ENCODE measurements at places on chromosomes 13 and 19.

- no peak overlapping the region for H3K4me3 ChIP-seq
- peak overlapping the region; percentile 54 for H3K27ac ChIP-seq
- peaks cover 14% of the 10 kb centered on the region for H3K4me1 ChIP-seq
- H3K27me3 ChIP-seq: no peaks in the 10 kb centered on the region
- no peak for DNase-seq
Measured at GRCh38 chr19:8462571-8462970, 17.8 kb downstream of the HNRNPM start.

DNA sequence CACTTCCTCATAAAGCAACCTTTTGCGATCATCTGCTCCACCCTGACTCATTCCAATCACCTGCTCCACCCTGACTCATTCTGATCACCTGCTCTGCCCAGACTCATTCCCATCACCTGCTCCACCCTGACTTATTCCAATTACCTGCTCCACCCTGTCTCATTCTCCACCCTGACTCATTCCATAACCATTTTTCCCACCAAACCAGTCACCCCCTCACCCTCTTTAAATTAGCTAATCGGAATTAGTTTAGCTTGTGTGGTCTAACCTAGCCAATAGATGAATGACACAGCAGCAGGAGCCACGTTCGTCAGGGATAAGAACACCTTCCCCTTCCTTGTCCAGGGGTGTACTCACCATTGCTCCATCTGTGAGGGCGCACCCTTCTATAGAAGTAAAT, 134.0 kb downstream of the COG6 start:
- H3K27ac ChIP-seq: no peak overlapping the region
- H3K27me3 ChIP-seq: no peaks in the 10 kb centered on the region
- H3K4me1 ChIP-seq: no peaks in the 10 kb centered on the region
- DNase-seq: no peak
- H3K4me3 ChIP-seq: no peak overlapping the region
- peaks cover 7% of the 10 kb centered on the region for H3K36me3 ChIP-seq

DNA sequence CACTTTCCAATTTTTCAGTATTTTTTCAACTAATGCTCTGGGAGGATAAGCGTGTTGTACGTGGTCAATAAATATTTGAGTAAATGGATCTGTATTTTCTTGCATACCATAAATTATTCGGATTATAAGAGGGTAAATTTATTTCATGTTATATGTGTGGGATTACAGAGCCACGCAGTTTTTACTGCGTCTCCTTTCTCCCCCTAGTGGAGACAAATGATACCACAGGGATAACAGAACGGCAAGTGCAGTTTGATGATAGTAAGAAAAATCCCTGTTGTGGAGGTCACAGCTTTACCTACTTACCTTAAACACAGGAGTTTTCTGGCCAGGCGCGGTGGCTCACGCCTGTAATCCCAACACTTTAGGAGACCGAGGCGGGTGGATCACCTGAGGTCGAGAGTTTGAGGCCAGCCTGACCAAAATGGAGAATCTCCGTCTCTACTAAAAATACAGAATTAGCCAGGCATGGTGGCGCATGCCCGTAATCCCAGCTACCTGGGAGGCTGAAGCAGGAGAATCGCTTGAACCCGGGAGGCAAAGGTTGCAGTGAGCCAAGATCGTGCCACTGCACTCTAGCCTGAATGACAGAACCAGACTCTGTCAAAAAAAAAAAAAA, 16.8 kb downstream of the MBD3L2B start:
- DNase-seq: no peak
- no peak overlapping the region for H3K4me3 ChIP-seq
- H3K27ac ChIP-seq: no peak overlapping the region
- H3K27me3 ChIP-seq: no peaks in the 10 kb centered on the region
- no peaks in the 10 kb centered on the region for H3K36me3 ChIP-seq

- H3K27me3 ChIP-seq: peaks cover 6% of the 10 kb centered on the region
- DNase-seq: no peak
- no peak overlapping the region for H3K4me3 ChIP-seq
- no peak overlapping the region for H3K27ac ChIP-seq
Measured at GRCh38 chr13:95841894-95842293, 165.0 kb downstream of the DNAJC3 start.

- H3K27ac ChIP-seq: no peak overlapping the region
- peaks cover 6% of the 10 kb centered on the region for H3K36me3 ChIP-seq
- H3K4me1 ChIP-seq: peaks cover 14% of the 10 kb centered on the region
- H3K27me3 ChIP-seq: no peaks in the 10 kb centered on the region
- DNase-seq: no peak
Measured at GRCh38 chr13:40175639-40176038, 490.8 kb downstream of the FOXO1 start.

DNA sequence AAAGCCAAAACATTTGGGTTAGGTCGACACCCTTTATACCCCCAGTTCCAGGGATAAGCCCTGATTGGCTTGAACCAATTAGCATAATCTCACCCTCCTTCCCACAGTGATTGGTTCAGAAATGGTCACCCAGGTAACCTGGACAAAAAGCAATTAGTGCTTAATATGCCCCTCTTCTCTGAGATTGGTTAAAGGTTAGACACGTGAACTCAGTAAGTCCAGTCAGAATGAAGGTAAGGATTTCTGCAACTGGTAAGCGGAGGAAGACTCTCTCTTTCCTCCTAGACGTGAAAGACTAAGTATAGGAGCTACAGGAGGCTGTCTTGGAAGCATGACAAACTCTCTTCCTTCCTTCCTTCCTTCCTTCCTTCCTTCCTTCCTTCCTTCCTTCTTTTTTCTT, 1.3 kb upstream of the PNMA8C start:
- no peak for DNase-seq
- H3K27ac ChIP-seq: no peak overlapping the region
- no peak overlapping the region for H3K4me3 ChIP-seq
- peaks cover 27% of the 10 kb centered on the region for H3K4me1 ChIP-seq
- H3K27me3 ChIP-seq: peaks cover 73% of the 10 kb centered on the region

- no peaks in the 10 kb centered on the region for H3K36me3 ChIP-seq
- no peak overlapping the region for H3K27ac ChIP-seq
- DNase-seq: no peak
- H3K27me3 ChIP-seq: no peaks in the 10 kb centered on the region
- no peaks in the 10 kb centered on the region for H3K4me1 ChIP-seq
- no peak overlapping the region for H3K4me3 ChIP-seq
Measured at GRCh38 chr19:31444931-31445330, 95.7 kb upstream of the TSHZ3 start.

DNA sequence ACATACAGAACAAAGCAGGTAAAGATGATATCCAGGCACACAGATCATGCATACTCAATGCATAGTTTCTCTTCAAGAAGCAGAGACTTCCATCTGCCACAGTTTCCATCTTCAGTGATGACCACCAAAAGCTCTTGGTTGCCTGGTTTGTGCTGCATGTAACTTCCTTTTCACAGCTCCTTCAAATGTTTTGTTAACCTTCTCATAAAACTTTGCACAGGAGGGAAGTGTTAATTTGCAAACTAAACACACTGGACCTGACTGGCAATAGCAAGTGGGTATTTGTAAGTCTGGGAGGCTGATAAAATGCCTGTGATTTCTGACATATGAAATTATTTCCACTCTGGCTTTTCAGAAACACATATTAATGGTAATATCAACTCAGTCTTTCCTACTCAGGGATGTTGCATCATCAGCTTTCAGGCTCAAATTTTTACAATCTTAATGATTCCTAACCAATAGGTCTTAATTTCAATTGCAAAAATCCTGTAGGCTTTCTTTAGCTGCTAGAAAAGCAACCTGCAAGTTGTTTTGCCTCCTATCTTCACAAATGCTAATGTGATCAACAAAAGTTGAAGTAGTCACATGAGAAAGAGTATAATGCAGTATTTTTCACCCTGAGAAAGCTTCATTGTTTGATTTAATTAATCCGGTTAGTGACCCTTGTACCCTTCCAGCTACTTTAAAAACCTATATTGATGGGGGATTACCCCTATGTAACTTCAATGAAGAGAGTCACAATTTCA, 575.6 kb downstream of the DIAPH3 start:
- no peaks in the 10 kb centered on the region for H3K36me3 ChIP-seq
- H3K4me3 ChIP-seq: no peak overlapping the region
- DNase-seq: no peak
- no peaks in the 10 kb centered on the region for H3K4me1 ChIP-seq
- no peak overlapping the region for H3K27ac ChIP-seq

DNA sequence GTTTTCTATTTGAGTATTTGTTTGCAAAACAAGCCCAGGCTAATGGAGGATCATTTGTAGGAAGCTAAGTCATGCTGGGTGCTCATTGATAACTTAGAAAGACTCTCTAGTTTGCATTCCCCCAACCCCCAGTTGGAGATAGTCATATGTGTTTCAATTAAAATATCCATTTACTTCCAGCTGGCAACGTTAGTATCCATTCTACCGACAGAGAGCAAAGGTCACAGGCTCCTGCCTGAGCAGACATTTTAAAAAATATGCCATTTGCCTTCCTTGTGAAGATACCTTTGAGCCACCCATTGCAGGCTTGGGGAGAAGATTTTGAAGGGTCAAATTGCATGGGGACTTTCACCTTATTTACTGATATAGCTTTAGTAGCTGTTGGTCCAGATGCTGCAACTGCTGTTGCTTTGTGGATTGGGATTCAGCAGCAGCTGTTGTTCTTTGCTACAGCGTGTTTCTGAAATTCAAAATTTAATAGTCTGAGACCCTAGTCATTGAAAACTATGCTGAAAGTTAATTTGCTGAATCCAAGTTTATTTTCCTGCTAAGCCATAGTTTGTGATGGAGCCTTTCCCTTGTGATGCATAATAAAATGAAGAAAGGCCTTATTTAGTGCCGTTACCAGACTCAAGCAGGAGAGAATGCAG, 335.1 kb downstream of the GPC6 start:
- no peaks in the 10 kb centered on the region for H3K27me3 ChIP-seq
- no peak for DNase-seq
- no peak overlapping the region for H3K27ac ChIP-seq
- H3K4me3 ChIP-seq: no peak overlapping the region
- H3K36me3 ChIP-seq: no peaks in the 10 kb centered on the region

GRCh38 chr13:59677966-59678814, 485.5 kb downstream of the DIAPH3 start:
- peaks cover under 1% of the 10 kb centered on the region for H3K4me1 ChIP-seq
- no peak overlapping the region for H3K4me3 ChIP-seq
- H3K27ac ChIP-seq: no peak overlapping the region
- no peak for DNase-seq

DNA sequence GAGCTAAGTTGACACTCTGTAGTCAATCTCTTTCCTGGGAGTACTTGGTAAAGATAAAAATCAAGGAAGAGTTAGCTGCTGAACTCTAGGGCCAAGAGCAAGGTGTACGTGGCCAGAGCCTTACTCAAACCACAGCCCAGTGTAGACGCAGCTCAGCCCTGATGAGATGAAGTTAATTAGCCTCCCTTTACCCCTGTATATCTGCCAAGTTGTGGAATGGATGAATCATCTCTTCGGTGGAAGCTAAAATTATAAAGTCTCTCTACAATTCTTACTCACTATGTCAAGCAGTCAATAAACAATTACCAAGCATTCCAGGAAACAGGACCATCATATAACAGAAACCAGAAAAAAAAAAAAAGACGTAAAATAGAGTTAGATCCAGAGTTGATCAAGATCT, 146.9 kb upstream of the UFM1 start:
- no peaks in the 10 kb centered on the region for H3K4me1 ChIP-seq
- H3K27ac ChIP-seq: no peak overlapping the region
- no peaks in the 10 kb centered on the region for H3K27me3 ChIP-seq
- DNase-seq: no peak

DNA sequence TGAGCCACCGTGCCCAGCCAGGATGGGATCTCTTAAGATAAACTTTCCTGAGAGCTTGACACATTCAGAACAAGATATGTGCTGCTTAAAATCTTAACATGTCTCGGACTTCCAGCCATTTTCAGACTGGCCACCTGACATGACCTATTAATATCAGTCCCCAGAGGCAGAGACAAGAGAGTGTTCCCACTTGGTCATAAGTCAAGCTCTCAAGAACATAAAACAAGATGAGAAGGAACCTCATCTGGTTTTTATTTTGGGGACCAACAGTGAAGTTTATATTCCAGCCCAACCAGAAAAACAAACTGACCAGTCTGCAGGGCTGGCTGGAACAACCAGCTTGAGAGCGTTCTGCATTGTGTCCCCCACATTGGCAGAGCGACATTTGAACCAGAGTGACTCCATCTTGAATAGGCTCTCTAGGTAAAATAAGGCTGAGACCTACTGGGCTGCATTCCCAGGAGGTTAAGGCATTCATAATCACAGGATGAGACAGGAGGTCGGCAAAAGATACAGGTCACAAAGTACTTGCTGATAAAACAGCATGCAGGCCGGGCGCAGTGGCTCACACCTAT, 21.8 kb upstream of the PLEKHF1 start:
- no peak for DNase-seq
- H3K36me3 ChIP-seq: peaks cover 2% of the 10 kb centered on the region
- peaks cover 16% of the 10 kb centered on the region for H3K4me1 ChIP-seq
- H3K27ac ChIP-seq: no peak overlapping the region
- peaks cover 11% of the 10 kb centered on the region for H3K27me3 ChIP-seq

DNA sequence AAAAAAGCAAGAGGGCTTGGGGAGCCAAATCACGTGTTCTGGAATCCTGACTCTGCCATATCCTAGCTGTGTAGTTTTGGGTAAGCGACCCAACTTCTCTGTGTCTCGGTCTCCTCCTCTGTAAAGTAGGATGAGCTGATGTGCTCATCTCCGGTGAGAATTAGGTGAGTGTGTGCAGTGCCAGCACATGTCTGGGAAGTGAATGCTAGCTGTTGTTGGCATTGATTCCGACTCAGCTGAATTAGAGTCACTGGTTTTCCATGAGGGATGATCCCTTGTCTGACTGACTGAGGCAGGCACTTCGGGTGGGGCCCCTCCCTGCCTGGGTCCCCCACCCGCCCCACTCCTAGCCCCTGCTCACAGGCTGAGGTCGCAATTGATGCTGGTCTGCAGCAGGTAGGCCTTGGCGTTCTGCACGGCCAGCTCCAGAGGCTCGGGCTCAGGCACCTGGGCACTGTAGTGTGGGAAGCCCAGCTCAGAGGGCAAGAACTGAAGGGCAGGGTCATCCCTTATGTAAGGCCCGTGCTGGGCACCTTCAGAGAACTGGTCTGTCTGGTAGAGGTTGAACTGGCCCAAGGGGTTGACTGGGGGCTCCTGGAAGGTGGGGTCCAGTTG, 835 bp downstream of the RSPH6A start:
- no peak overlapping the region for H3K4me3 ChIP-seq
- H3K4me1 ChIP-seq: peaks cover 11% of the 10 kb centered on the region
- H3K36me3 ChIP-seq: no peaks in the 10 kb centered on the region
- no peak for DNase-seq
- no peak overlapping the region for H3K27ac ChIP-seq
- H3K27me3 ChIP-seq: peaks cover under 1% of the 10 kb centered on the region
